ENCODE measurements at places on chromosomes 1 and 21.

DNA sequence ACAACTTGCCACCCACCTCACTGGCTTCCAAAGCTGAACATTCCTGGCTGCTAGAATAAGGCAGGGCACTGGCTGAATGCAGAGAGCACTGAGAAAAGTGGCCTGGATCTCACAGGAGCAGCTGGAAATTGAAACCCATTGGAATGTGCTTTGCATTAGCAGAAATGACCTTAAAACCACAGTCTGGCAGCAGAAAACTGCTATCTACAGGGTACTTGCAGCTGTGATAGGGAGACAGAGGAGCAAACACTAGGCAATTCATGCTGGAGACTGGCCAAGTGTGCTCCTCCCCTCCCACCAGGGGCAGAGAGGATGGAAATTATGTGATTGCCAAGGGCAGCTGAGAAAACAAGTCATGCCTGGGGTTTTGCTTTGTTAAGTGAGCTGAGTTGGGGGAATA lies 47.2 kb downstream of the HSD3B1 start:
- DNase-seq, result no peak

DNA sequence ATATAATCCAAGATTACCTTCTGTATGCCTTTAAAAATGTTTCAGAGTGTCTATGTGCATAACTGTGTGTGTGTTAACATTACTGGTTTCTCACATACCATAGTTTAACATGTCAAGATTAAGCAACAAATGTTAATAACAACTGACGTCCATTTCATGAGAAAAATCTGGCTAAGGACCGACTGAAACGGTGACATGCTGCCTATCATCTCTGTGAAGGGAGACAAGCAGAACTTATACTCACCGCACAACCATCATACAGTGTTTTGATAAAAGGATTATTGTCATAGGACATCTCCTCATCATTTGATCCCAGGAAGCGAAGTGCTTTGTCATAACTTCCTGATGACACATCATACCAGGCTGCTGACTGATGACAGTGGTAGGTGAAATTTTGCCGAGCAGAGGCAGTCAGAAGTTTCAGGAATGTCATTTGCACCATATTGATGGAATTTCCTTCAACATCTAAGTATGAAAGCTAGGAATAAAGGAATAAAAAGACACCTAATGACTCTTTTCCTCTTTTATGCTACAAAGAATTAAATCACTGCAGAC lies 228.8 kb downstream of the COL11A1 start:
- no peak for DNase-seq

DNA sequence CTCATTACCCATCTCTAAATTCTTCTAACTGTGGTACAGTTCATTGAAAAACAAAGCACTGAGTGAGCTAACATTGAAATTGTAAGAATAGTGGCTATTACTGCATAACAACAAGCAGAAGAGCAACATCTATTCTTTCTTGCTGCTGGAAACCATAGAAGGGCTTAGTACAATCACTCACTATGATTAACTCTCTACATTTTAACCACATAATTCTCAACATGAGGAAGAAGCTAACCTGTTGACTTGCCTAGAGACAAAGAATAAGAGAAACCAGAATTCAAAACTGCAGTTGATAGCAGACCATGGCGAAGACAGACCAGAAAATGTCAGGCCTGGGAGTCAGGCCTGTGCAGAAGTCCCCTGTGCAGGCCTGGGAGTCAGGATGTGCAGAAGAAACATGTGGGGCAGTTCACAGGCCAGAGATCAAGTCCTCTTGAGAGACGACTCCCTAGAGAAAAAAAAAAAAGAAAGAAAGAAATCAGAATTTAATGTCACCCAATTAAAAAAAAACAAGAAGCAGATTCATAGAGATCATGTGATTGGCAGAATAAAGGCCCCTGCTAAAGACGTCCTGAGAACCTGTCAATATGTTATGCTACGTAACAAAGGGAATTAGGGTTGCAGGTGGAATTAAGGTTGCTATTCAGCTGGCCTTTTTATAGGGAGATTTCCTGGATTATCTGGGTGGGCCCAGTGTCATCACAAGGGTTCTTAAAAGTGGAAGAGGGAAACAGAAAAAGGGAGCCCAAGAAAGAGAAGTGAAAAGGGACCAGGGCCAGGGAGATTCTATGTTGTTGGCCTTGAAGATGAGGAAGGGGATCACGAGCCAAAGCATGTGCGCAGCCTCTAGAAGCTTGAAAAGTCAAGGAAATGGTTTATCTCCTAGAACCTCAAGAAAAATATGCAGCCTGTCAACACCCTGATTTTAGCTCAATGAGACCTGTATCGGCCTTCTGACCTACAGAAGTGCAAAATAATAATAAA lies 94.9 kb downstream of the MRPL39 start:
- no peak for DNase-seq

DNA sequence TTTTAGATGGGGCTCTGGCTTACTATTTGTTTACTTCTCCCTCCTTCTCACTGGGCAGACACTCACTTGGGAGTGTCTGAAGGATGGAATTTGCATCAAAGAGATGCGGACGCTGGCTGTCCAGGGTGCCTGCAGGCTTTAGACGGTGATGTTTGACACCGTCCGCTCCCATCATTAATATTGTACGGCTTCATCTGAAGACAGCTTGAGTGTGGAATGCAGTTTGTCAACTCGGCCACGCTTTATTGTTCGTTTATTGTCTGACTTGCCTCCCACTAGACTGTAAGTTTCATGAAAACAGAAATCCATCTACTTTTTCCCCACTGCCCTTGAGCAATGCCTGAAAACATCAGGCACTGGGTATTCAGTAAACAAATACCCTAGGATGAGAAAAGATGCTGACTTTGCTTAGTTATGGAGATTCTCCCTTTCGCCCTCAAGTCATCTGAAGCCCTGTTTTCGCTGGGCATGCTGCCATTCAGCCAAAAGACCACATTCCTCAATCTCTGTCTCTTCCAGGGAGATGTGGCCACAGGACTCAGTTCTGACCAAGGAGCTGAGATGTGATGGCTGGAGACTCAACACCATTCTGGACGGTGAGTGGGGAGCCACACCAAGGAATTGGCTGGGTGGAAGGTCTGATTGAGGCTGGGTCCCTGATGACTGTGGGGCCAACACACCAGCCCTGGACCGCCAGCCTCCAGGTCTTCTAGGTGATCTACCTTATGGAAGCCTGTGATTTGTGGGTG lies 87.6 kb downstream of the BCAR3 start:
- no peak for DNase-seq

GRCh38 chr1:34166191-34166624 lies 1.2 kb upstream of the CSMD2 start:
- DNase-seq, result no peak

GRCh38 chr1:209248649-209249279 lies 334.8 kb upstream of the CAMK1G start:
- peak; percentile 46 for DNase-seq

GRCh38 chr1:54603241-54603640 lies 20.1 kb downstream of the FAM151A start:
- no peak for DNase-seq

GRCh38 chr1:164559342-164560051 lies 513 bp downstream of the PBX1 start:
- DNase-seq, result no peak

DNA sequence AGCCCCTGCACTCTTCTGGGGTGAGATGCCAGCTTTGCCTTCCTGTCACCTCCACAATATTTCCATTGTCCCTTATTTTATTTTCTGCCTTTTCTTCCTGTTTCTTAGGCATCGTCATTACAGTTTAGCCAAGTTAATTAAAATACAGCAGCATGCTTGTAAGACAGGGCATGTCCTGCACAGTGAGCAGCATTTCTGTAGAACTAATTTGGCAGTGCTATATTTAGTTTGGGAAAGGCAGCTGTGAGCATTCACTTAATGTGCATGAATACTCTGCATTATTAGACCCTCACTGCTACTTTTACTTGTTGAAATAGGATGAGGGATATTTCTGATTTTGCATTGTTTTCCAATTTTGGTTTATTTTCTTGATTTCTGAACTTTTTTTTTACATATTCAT lies 133.3 kb downstream of the KCNK2 start:
- no peak for DNase-seq

GRCh38 chr1:3251807-3252428 lies 182.9 kb downstream of the PRDM16 start:
- DNase-seq, result no peak

GRCh38 chr1:244801246-244801645 lies 34.2 kb upstream of the COX20 start:
- DNase-seq, result peak; percentile 13

GRCh38 chr1:203130358-203130985 lies 2.9 kb downstream of the ADORA1 start:
- no peak for DNase-seq

GRCh38 chr1:157695417-157695816 lies 5.2 kb downstream of the FCRL3 start:
- DNase-seq, result no peak

GRCh38 chr1:115323366-115324004 lies 14.6 kb downstream of the NGF start:
- no peak for DNase-seq

GRCh38 chr21:36738489-36739126 lies 39.7 kb downstream of the SIM2 start:
- DNase-seq, result no peak

GRCh38 chr1:24021403-24022266 lies 41.5 kb upstream of the SRSF10 start:
- DNase-seq, result no peak

DNA sequence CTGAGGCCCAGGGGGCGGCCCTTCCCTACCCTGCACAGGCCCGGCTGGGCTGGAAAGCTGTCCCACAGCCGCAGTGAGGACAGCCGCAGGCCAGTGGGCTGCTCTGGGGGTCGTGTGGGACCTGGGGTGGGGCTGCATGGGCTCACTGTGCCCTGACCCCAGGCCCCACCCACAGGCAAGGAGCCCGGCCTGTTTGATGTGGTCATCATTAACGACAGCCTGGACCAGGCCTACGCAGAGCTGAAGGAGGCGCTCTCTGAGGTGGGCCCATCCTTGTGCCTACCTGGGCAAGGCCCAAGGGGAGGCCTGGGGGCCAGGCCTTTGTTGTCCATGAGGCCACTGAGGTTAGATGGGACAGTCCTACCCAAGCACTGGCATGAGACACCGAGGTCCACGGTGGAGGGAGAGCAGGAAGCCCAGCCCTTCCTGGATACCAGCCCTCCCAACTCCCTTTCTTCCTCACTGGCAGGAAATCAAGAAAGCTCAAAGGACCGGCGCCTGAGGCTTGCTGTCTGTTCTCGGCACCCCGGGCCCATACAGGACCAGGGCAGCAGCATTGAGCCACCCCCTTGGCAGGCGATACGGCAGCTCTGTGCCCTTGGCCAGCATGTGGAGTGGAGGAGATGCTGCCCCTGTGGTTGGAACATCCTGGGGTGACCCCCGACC lies 1.4 kb upstream of the GJC2 start:
- DNase-seq, result no peak

GRCh38 chr1:53688381-53689102 lies 50.4 kb downstream of the GLIS1 start:
- DNase-seq, result no peak

GRCh38 chr1:10173582-10173981 lies 36.8 kb upstream of the KIF1B start:
- DNase-seq, result no peak

DNA sequence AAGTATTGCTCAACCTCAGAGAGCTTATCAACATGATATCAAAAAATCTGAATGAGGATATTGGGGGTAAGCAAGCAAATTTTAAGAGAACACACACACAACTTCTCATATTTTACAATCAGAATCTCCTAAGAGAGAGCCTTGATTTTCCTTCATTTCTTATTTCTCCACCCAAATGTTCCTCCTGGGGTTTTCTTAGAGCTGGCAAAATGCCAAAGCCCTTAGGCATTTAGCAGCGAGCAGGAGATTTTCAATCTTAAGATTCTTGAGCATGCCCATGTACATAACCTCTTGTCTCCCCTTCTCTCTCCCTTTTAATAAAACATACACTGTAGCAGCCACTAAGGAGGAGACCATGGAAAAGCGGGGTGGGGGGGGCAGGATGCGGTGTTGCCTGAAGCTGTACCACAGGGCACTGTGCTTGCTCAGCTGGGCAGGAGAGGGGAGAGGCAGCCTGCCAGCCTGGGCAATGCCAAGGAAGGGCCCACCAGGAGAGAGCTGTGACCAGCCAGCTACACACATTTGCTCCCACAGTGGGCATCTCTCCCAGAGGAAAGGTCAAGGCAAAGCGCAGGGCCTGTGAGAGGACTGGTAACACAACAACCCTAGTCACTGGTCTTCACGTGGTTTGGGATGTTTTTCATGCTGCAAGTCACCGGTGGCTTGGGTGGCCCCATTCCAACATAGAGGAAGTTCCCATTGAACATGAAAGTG lies 4.3 kb downstream of the BRINP2 start:
- no peak for DNase-seq

DNA sequence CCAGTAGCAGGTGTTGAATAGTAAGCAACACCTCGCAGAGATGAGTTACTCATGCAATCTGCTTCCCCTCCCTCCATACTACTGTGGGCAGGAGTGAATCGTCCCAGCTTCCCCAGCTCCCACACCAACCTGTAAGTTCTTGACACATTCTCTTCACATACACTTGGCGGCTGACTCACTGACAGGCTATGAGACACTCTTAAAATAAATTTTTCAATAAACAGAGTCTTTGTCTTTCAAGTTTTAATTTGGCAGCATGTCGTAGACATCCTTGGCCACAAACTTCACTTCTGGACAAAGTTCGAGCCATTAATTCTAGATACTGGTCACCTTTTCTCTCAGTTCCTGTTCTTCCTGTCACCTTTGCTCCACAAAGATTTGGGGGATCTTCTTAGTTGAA lies 290.7 kb downstream of the TM2D1 start:
- DNase-seq, result no peak

- DNase-seq, result no peak
Measured at GRCh38 chr1:157371826-157372225, 180.5 kb downstream of the FCRL5 start.

GRCh38 chr1:1895456-1896336 lies 4.8 kb upstream of the GNB1 start:
- no peak for DNase-seq

DNA sequence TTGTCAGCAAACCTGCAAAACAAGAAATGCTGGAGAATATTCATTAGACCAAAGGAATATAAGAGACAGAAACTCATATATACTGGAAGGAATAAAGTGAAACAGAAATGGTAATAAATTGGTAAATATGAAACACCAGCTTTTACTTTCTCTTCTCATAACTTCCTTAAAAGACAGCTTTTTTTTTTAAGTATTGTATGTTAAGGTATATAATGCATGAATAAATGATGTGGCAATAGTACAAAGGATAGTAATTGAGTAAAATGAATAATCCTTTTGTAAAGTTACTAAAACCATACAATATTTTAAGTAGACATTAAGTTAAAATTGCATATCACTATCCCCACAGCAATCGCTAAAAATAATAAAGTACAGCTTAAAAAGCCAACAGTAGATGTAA lies 64.8 kb downstream of the TRIM33 start:
- no peak for DNase-seq

Measured in stimulated activated CD4-positive, alpha-beta T cell treated with anti-CD3 and anti-CD28 coated beads, Interleukin-12 subunit alpha, Interleukin-12 subunit beta, amount 100 ng/mL, for 24 hours (primary cell).